ENCODE measurements at places on chromosomes 3 and 15. TPM values are rescaled to one million over a fixed set of nuclear protein-coding genes. Genes with fewer than 3 reads are reported as not detected.

The SCAPER gene
- total RNA-seq: 22.0 TPM

The EPHB1 gene
- 0.15 TPM for total RNA-seq

The SLC22A13 gene
- 0.44 TPM for total RNA-seq

The CPA3 gene
- total RNA-seq: not detected

The ZNF662 gene
- total RNA-seq: 9.2 TPM

The DNASE1L3 gene
- not detected for total RNA-seq

The XXYLT1 gene
- 14.6 TPM for total RNA-seq

GRCh38 chr15:68559345-68560310 is 19.2 kb upstream of the CORO2B start:
- no peaks in the 10 kb centered on the region for H3K27me3 ChIP-seq
- no peaks in the 10 kb centered on the region for H3K36me3 ChIP-seq
- H3K27ac ChIP-seq: no peak overlapping the region
- H3K4me1 ChIP-seq: no peaks in the 10 kb centered on the region
- H3K4me3 ChIP-seq: peak overlapping the region; percentile 47

DNA sequence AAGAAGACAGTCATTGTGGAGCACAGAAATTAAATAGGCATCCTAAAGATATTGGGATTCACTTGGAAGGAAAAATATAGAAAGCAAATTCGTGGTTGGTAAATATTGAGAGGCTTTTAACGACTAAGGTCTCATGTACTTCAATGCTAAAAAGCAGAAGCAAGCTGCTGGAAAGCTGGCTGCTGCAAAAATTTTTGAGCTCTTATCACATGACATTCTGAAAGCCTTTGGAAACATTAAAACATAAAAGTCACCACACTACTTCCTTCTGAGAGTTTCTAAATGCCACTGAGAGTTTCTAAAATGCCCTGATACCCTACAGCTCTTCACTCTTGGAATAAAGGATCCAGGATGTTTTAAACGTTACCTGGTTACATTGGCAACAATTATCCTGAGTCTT is 39.0 kb upstream of the CBLB start:
- H3K4me1 ChIP-seq: peaks cover 12% of the 10 kb centered on the region
- no peak for DNase-seq
- H3K27ac ChIP-seq: no peak overlapping the region
- H3K36me3 ChIP-seq: no peaks in the 10 kb centered on the region
- H3K27me3 ChIP-seq: no peaks in the 10 kb centered on the region

GRCh38 chr3:129051871-129052340 is 8.7 kb upstream of the GP9 start:
- no peak overlapping the region for H3K4me3 ChIP-seq
- H3K4me1 ChIP-seq: no peaks in the 10 kb centered on the region
- DNase-seq: no peak
- peaks cover 11% of the 10 kb centered on the region for H3K27me3 ChIP-seq
- no peak overlapping the region for H3K27ac ChIP-seq
- H3K36me3 ChIP-seq: no peaks in the 10 kb centered on the region

- no peak for DNase-seq
- no peak overlapping the region for H3K4me3 ChIP-seq
- peaks cover 8% of the 10 kb centered on the region for H3K27me3 ChIP-seq
Measured at GRCh38 chr15:88208396-88208795, 48.1 kb downstream of the NTRK3 start.

- H3K4me1 ChIP-seq: no peaks in the 10 kb centered on the region
- no peaks in the 10 kb centered on the region for H3K27me3 ChIP-seq
- no peak overlapping the region for H3K27ac ChIP-seq
- no peak overlapping the region for H3K4me3 ChIP-seq
- peaks cover 63% of the 10 kb centered on the region for H3K36me3 ChIP-seq
Measured at GRCh38 chr15:92968926-92969651, 69.0 kb downstream of the CHD2 start.

DNA sequence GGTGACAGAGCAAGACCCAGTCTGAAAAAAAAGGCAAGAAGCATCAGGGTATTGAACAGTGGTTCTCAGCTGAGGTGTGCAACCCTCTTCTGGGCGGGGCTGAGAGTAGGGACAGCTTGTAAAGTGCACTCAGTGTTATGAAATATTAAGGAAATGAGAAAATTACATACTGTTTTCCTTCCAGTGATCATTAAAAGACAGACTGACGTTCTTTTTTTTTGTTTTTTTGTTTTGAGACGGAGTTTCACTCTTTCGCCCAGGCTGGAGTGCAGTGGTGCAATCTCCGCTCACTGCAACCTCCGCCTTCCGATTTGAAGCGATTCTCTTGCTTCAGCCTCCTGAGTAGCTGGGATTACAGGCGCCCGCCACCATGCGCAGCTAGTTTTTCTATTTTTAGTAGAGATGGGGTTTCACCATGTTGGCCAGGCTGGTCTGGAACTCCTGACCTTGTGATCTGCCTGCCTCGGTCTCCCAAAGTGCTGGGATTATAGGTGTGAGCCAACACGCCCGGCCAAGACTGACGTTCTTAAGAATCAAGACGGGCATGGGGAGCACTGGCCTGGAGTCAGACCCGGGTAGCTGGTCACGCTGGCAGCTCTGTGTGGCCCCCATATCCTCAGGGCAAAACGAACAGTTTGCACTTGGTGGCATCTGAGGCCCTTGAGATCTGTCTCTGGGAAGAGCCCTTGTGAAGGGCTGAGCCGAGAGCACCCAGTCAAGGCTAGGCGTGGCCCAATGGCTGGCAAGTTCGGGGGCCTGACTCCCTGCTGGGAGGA is 11.4 kb downstream of the MAN2A2 start:
- H3K36me3 ChIP-seq: no peaks in the 10 kb centered on the region
- no peaks in the 10 kb centered on the region for H3K4me1 ChIP-seq
- H3K27ac ChIP-seq: no peak overlapping the region
- H3K4me3 ChIP-seq: no peak overlapping the region
- no peak for DNase-seq

DNA sequence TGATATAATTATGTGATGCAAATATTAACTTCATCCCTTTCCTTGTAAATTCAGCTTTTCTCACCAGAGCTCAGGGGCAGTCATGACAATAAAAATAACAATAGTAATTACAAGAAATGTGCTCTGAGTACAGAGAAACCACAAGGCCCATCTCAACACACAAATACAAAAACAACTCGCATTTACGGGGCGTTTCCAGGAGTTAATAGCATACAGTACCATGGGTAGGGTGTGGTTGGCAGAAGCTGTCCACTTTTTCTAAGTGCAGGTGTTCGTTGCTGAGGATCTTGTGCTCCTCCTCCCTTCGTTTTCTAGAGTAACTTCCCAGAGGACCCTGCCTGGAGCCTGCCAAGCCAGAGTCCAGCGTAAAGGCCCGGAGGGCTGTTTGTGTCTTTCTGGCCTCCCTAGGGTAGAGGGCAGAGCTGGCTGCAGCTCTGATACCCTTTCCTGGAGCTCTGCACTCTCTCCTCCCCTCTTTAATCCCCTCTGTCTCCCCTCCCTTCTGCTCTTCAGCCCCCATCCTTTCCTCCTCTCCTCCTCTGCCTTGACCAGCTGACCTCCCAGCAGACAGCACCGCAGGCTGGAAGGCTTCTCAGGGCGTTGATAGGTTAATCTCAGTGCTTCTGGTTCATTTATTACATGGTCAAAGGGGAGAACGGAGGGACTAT is 11.4 kb downstream of the SEMA3G start:
- no peak overlapping the region for H3K27ac ChIP-seq
- H3K4me1 ChIP-seq: peaks cover 9% of the 10 kb centered on the region
- DNase-seq: no peak
- H3K27me3 ChIP-seq: no peaks in the 10 kb centered on the region
- H3K36me3 ChIP-seq: no peaks in the 10 kb centered on the region

- H3K36me3 ChIP-seq: no peaks in the 10 kb centered on the region
- no peak overlapping the region for H3K27ac ChIP-seq
- DNase-seq: no peak
- peaks cover 26% of the 10 kb centered on the region for H3K4me1 ChIP-seq
- no peaks in the 10 kb centered on the region for H3K27me3 ChIP-seq
- peak overlapping the region; percentile 82 for H3K4me3 ChIP-seq
Measured at GRCh38 chr3:132657869-132658747, 1.5 kb downstream of the ACAD11 start.

DNA sequence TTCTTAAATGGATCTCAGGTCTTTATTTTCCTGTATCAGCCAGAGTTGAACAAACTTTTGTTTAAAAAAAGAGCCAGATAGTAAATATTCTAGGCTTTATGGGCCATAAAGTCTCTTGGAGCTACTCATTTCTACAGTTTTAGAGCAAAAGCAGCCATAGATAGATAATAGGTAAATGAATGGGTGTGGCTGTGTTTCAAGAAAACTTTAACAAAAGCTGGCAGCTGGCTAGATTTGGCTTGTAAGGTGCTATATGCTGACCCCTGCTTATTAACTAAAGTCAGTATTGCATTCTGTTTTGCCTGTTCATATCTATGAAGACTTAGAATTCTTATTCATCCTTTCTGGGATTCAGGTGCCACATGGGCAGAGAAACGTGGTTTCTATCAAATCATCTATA is 29.0 kb downstream of the MFN1 start:
- H3K4me1 ChIP-seq: no peaks in the 10 kb centered on the region
- peaks cover 31% of the 10 kb centered on the region for H3K36me3 ChIP-seq
- H3K27ac ChIP-seq: no peak overlapping the region
- DNase-seq: no peak
- no peaks in the 10 kb centered on the region for H3K27me3 ChIP-seq

GRCh38 chr3:116139641-116140040 is 305.6 kb downstream of the LSAMP start:
- no peaks in the 10 kb centered on the region for H3K36me3 ChIP-seq
- H3K27ac ChIP-seq: no peak overlapping the region
- no peak for DNase-seq
- H3K4me3 ChIP-seq: no peak overlapping the region

GRCh38 chr3:17322106-17322793 is 420.2 kb downstream of the TBC1D5 start:
- H3K27me3 ChIP-seq: no peaks in the 10 kb centered on the region
- no peak overlapping the region for H3K27ac ChIP-seq
- no peaks in the 10 kb centered on the region for H3K36me3 ChIP-seq
- no peaks in the 10 kb centered on the region for H3K4me1 ChIP-seq

- no peak for DNase-seq
- H3K27ac ChIP-seq: no peak overlapping the region
- no peaks in the 10 kb centered on the region for H3K36me3 ChIP-seq
Measured at GRCh38 chr15:35455201-35455600, 90.8 kb downstream of the DPH6 start.

DNA sequence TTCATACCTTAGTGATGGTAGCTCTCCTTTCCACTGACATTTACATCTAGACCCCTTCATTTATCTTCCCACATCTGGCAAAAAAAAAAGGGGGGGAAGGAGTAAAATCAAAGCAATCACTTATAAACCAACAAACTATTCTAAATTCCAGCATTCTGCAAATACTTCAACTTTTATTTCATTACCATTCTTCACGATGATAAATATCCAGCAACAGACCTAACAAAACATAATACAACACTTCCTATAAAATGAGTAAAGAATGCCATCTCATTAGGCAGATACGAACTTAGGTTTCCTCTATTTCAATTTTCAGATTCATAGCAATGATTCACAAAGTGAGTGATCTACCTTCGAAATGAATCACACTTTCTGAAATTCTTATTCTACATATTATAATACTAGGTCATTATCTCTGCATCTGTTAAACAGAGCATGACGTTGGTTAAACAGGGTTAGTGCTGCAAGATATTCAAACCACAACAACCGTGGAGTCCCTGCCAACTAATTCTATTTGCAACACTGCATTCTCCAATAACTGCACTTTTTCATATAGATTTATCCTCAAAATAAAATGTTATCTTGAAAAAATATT is at the start of gene LRRFIP2:
Gene LRRFIP2, minus strand, starts transcription at position 51 of the 595 bp plus-strand sequence. CDS start 25,599 bp downstream, outside the sequence.
- H3K36me3 ChIP-seq: peaks cover 3% of the 10 kb centered on the region
- peak within 1 kb of the TSS; percentile 84 for H3K4me3 ChIP-seq
- peaks cover 32% of the 10 kb centered on the region for H3K4me1 ChIP-seq
- H3K27ac ChIP-seq: peak within 1 kb of the TSS; percentile 87
- peak; percentile 87 for DNase-seq
- no peaks in the 10 kb centered on the region for H3K27me3 ChIP-seq

Measured in PC-9 (cell line).